Activated naive CD4-positive, alpha-beta T cell treated with anti-CD3 and anti-CD28 coated beads for 36 hours (primary cell): ENCODE measurements at places on chromosomes 12 and 14.
A peak's percentile ranks its signal among the peaks of the same experiment; 100 is the strongest.

DNA sequence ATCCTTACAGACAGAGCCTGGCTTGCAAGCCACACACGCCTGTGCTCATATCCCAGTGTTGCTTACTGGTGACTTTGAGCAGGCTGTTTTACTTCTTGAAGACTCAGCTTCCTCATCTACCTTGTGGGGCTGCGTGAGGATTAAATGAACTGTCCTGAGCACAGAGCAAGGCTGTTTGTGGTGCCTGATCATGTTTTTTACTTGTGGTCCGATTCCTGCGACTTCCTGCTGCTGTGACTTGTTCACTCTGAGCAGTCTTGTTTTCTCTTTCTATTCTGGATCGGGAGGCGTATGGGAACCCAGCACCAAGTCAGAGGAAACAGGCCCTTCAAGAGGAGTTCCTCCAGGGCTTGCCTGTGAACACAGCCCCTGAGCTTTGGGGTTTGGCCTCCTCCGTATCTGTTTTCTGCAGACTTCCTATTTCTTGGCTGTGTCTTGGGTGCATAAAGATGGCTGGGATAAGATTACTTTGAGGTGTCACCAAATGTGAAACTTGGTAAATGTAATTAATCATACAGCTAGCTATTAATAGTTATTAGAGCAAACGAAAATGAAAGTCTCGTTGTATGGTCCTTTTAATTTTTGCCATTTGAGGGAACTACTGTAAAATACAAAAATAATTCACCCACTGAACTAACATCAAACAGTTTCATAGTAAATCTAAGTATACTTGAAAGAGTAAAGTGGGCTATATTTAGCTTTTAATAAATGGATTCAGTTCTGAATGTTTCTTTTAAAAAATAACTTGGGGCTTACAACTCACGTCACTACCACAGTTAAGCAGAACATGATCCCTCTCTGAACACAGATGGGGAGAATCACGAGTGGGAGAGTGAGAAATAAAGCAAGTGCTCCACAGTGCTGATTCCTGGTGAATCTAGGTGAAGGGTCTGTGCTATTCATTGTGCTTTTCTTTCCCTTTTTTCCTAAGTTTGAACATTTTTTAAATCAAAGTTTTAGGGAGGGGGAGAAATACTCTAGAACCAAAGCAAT lies 251.5 kb downstream of the FOXN3 start:
- peak; percentile 11 for DNase-seq

DNA sequence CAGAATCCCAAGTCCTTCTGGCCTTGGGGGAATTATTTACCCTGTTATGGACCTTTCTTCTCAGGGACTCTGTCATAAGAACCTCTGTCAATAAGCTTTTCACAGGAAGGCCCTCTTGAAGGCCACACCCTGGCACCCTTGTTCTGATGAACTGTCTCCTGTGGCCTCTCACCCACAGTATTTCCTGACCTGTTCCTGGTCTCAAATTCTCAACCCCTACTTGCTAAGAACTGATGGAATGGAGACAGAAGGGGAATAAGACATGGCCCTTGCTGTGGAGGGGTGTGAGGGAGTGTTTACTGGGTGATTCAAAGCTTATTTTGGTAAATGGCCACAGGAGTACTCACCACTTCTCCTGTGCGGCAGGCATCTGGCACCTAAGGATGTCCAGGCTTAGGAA lies 1082.9 kb downstream of the BCL11B start:
- DNase-seq = peak; percentile 62

- no peak for DNase-seq
Observed at GRCh38 chr14:51473808-51474565, 177.7 kb upstream of the FRMD6 start.

GRCh38 chr12:107666009-107666408 lies 19.6 kb upstream of the PWP1 start:
- DNase-seq = no peak

DNA sequence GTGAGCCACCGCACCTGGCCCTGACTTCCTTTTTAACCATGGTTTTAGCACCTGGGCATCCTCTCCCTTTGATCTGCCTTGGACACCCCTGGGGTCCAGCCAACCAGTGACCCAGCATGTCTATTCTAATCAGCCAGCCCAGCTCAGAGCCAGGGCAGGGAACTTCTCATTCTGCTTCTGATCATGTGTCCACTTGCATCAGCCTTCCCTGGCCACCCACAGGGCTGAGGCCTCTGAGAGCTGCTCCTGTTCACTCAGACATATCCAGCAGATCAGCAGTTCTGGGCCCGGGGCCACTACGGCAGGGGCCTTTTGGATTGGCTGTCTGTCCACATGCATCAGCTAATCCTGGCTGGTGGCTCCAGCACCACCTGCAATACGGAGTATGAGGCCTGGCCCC lies 117.9 kb upstream of the MAP1LC3B2 start:
- no peak for DNase-seq

- peak; percentile 55 for DNase-seq
Observed at GRCh38 chr12:46983959-46984841, 95.2 kb upstream of the PCED1B start.

DNA sequence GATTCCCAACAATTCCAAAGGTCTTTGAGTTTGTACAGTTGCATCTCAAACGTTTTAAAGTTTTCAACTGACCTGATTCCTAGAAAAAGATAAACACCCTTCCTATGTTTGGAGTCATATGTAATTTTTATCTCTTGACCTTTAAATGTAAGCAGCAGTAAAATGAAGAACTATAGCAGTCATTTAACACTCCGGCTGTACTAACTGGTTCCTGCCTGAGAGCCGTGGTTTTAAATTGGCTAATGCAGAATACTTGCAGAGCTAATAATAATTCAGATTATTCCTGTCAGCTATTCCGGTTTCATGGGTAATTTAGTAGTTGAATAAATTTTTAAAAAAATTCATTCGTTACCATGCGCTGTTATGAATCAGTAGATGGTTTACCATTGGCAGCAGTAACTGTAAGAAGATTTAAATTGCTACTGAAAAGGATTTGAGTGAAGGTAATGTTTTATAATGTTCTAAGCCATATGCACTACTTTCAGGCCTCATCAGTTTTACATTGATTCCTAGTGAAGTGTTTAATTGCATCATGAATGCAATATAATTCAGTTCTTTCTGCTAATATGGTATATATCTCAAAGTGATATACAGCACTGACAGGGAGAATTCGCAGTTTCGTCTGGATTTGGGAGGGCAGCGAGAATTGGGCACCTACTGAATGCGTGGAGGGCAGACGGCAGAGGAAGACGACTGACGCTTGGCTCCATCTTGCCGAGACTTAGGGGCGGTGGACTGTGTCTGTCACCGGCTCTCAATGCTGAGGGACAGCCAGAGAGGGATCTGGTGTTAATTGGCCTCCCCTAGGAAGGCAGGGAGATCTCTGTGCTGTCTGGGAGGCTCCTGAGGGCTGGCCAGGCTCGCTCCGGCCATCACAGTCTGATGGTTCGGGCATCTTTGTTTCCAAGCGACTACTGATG lies 217.7 kb downstream of the PHETA1 start:
- no peak for DNase-seq

DNA sequence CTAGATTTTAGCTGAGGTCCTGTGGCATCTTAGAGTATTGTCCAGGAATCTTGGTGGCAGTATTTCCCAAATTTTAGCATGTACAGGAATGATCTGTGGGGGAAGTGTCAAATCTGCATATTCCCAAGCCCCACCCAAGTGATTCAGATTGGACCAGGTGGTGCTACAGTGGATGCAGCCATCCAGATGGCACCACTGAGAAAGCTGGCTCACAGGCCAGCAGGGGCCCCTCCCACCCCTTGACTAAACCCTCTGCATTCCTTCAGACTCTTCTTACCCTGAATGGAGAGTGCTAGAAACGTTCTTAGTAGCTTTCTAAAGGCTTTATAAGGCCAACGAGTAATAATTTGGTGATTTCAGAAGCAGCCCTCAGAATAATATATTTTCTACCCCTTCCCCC lies 255.2 kb downstream of the NRXN3 start:
- DNase-seq = no peak

- DNase-seq = peak; percentile 61
Observed at GRCh38 chr14:104827177-104828055, 26.5 kb downstream of the ZBTB42 start.

GRCh38 chr14:99309220-99309766 lies 37.3 kb upstream of the BCL11B start:
- DNase-seq = no peak

DNA sequence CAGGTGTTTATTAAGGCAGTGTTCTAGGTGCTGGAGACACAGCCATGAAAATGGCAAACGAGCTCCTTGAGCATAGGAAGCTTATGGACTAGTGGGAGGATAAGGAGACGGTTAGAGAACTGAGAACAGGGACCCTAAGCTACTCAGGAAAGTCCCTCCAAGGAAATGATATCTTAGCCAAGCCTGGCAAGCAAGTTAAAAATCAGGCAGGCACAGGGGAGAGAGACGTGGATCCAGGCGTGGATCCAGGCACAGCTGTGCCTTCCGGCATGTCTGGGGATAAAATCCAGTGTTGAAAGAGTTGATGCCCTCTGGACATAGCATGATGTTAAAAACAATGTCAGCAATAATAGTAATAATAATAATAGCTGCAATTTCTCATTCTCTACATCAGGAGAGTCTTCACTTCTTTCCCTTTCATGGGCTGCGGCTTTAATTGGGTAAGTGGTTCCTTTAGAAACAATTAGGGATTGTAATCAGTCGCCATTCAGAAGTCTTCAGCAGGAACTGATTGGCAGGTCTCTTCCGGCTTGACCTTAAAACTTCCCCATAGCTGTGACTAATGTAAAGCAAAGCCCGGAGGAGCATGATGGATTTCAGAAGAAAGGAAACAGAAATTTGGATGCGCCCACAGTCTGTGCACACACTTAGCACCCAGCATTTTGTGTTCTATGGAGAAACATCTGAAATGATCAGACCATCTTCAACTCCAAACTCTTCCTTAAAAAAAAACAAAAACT lies 230.2 kb downstream of the SLC41A2 start:
- DNase-seq = no peak

DNA sequence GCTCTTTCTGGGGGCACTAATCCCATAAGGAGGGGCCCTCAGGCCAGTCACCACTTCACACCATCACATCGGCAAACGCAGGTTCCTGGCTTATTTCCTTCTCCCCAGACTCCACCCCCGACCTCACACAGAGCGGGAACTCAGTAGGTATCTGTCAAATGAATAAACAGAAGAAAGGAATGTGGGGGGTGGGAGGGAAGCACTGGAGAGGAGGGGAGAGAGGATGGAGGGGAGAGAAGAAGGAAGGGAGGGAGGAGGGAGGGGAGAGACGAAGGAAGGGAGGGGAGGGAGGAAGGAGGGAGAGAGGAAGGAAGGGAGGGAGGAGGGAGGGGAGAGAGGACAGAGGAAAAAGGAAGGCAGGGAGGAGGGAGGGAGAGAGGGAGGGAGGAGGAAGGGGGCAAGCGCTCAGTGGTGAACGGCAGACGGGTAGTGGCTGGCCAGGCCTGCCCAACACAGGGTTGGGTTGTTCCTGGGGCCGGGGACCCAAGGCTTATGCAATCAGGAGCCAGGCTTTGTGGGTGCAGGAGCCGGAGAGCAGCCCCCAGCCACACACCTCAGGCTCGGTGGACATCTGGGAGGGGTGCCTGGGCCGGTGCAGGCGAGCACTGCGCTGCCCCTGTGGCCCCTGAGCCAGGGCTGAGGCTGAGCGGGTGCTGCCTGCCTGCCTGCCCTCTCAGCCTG lies 52.6 kb upstream of the FBRSL1 start:
- peak; percentile 46 for DNase-seq

DNA sequence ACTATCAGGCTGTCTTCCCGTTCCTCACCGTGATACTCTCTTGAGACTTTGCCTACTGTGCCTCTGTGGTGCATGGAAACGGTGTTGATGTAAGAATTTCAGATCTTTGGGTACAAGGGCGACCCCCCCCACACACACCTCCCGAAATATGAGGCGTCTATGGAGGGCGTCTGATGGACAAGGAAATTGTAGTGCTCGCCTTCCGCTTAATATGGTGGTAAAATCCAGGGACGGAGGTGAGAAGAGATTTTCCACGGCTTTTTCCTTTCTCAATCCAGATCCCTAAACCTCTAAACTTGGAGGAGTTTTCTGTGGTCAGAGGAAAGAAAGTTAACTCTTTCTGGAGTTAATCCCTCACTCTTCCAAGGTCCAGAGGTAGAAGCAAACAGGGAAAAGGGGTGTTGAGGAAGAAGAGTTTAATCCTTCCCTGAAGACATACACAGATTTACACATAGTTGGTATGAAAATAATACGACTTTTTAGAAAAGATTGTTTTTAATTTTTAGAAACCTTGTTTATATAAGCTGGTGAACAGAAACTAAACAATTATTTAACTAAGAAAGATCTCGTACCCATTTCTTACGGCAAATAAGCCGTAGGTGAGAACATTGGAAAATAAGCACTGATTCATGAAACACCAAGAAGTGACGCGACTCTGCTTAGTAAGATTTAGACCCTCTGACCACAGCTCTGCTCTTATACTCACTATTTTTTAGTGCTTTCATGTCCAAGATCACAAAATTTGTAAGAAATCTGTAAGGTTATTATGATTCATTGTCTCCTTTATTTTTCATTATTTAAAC lies 23.1 kb upstream of the RNASE12 start:
- DNase-seq = no peak

GRCh38 chr14:61950340-61950739 lies 188.1 kb downstream of the SNAPC1 start:
- DNase-seq = no peak

GRCh38 chr12:87784350-87784749 lies 244.9 kb downstream of the C12orf50 start:
- DNase-seq = no peak

- DNase-seq = peak; percentile 88
Observed at GRCh38 chr12:104215638-104216297, at the start of gene TXNRD1. TSS of gene TXNRD1 (plus strand) at chr12:104215779. CDS start at chr12:104215803, 24 bp downstream.

GRCh38 chr12:23236066-23236780 lies 611.3 kb downstream of the ETNK1 start:
- DNase-seq = no peak

DNA sequence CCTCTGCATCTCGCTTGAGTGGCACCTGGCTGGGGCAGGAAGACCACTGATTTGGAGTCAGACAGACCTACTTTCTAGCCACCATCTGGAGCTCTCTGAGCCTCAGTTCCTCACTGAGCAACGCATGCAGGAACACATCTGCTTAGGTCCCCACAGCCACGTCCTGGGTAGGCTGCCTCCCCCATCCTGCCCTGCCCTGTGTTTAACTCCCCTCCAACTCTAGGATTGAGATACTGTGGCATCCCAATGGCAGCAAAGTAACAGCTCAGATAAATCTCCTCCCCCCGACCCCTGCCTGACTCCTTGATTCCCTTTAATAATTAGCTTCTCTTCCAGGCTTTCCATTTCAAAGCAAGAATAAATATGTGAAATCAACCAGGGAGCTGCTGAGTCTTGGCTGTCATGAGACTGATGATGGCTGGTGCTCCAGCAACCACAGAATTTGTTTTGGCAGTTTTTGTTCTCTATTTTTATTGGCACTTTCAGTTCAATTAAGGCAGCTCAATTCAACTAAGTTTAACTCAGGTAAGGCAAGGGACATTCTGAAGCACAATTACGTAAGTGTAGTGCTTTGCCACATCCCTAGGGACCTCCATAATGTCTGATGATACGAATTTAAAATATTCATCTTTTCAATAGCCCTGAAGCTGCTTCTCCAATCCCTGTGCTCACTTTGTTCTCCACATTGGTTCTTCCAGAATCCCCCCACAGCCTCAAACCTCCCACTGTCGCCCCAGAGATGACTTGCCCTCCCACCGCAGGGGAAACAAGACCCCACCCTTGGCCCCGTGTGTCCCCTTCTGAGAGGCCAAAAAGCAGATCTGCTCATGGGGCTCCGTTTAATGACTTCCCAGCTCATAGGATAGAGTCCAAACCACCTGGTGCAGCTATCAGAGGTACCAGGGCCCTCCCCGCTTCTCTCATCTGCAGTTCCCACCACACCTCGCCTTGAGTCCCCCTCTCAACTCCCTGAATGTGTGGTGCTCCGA lies 58.2 kb downstream of the ESR2 start:
- no peak for DNase-seq
